ENCODE measurements at places on chromosomes 12 and 14.
A peak's percentile ranks its signal among the peaks of the same experiment; 100 is the strongest.

GRCh38 chr14:52078721-52079120 is 9.9 kb upstream of the NID2 start:
- DNase-seq = no peak
- peak overlapping the region; percentile 47 for H3K27ac ChIP-seq
- peaks cover 46% of the 10 kb centered on the region for H3K4me1 ChIP-seq
- H3K27me3 ChIP-seq = no peaks in the 10 kb centered on the region

- DNase-seq = no peak
- H3K4me3 ChIP-seq = peak overlapping the region; percentile 71
- H3K27ac ChIP-seq = peak overlapping the region; percentile 94
- H3K36me3 ChIP-seq = no peaks in the 10 kb centered on the region
Observed at GRCh38 chr12:13198241-13198640, 1.7 kb downstream of the EMP1 start.

DNA sequence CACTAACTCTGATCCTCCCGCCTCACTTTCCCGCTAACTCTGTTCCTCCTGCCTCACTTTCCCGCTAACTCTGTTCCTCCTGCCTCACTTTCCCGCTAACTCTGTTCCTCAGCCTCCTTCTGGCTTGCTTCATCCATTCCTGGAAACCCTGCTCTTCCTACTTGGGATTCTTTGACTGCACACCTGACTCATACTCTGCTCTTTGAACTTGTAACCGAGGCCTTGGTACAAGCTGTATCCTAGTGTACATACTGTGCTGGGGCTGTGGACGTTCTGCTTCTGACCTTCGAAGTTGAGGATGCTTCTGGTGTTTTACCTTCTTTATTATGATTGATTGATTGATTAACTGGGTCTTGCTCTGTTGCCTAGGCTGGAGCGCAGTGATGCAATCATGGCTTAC is 63.2 kb upstream of the RD3L start:
- DNase-seq = no peak
- H3K36me3 ChIP-seq = no peaks in the 10 kb centered on the region
- H3K27me3 ChIP-seq = no peaks in the 10 kb centered on the region
- no peak overlapping the region for H3K27ac ChIP-seq

DNA sequence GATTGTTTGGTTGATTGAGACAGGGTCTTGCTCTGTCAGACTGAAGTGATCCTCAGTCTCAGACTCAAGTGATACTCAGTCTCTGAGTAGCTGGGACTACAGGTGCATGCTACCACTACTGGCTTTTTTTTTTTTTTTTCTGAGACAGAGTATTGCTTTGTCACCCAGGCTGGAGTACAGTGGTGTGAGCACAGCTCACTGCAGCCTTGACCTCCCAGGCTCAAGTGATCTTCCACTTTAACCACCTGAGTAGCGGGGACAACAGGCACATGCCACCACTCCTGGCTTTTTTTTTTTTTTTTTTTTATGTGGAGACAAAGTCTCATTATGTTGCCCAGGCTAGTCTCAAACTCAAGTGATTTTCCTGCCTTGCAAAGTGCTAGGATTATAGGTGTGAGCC is 31.8 kb downstream of the CPSF2 start:
- no peaks in the 10 kb centered on the region for H3K27me3 ChIP-seq
- H3K27ac ChIP-seq = no peak overlapping the region
- H3K4me3 ChIP-seq = no peak overlapping the region
- peaks cover 82% of the 10 kb centered on the region for H3K36me3 ChIP-seq
- no peaks in the 10 kb centered on the region for H3K4me1 ChIP-seq
- DNase-seq = no peak

DNA sequence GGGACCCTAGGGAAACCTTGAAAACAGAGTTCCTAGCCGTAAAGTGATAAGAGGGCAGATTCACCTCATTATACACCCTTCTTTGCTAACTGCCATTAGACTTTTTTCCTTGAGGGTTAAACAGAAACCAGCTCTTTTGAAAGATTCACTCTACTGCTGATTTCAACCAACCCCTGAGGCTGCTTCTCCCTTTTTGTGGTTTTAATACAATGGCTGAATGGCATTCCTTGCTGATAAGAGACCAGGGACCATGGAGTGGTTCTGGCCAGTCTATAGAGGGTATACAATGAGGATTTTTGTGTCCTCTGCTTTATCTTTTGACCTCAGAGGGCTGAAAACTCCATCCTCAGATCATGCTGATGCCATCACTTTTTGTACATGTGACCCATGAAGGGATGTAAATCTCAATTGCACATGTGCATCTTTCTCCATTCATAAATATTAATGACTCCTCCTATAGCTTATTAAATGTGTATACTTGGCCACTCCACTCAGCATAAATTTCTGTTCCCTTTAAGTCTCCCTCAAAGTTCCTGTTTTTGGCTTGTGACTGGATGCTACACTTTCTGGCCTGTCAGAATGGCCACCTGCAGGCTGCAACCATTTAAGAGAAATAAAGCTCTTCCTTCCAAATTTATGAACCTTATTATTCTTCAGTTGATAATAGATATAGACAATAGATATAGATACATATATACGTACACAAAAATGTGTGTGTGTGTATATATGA is 233.8 kb upstream of the SEL1L start:
- DNase-seq = no peak
- no peak overlapping the region for H3K27ac ChIP-seq
- no peaks in the 10 kb centered on the region for H3K36me3 ChIP-seq
- no peak overlapping the region for H3K4me3 ChIP-seq

- H3K27ac ChIP-seq = no peak overlapping the region
- no peak for DNase-seq
- H3K27me3 ChIP-seq = no peaks in the 10 kb centered on the region
- H3K4me3 ChIP-seq = no peak overlapping the region
- H3K4me1 ChIP-seq = peaks cover 50% of the 10 kb centered on the region
Observed at GRCh38 chr14:34237081-34237480, 225.0 kb downstream of the SPTSSA start.

- peaks cover 9% of the 10 kb centered on the region for H3K36me3 ChIP-seq
- no peak overlapping the region for H3K27ac ChIP-seq
- peak overlapping the region; percentile 66 for H3K4me3 ChIP-seq
- H3K27me3 ChIP-seq = peaks cover 88% of the 10 kb centered on the region
Observed at GRCh38 chr12:57621497-57622292, 10.5 kb downstream of the ARHGEF25 start.

DNA sequence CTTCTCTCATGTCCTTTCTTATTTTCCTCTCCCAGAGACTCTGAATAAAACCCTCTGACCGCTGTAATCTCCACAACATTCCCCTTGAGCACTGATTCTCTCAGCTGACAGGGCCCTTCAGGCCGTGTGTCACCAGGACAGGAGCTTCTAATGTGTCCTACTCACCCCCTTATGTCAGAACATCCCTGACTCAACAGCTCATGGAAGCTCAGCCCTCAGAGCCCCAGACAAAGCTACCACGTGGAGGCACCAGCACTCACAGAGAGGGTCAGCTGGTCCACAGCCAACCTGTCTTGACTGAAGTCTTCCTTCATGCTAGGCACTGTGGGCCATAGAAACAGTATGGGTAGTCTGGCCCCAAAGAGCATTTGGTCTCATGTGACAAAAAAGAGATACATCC is 49.8 kb downstream of the SMUG1 start:
- H3K4me3 ChIP-seq = no peak overlapping the region
- H3K27me3 ChIP-seq = peaks cover 97% of the 10 kb centered on the region
- H3K4me1 ChIP-seq = peaks cover 13% of the 10 kb centered on the region
- H3K36me3 ChIP-seq = no peaks in the 10 kb centered on the region
- no peak overlapping the region for H3K27ac ChIP-seq
- no peak for DNase-seq

- no peaks in the 10 kb centered on the region for H3K4me1 ChIP-seq
- H3K4me3 ChIP-seq = no peak overlapping the region
- no peaks in the 10 kb centered on the region for H3K36me3 ChIP-seq
- no peak overlapping the region for H3K27ac ChIP-seq
Observed at GRCh38 chr12:88207921-88208620, 66.0 kb downstream of the TMTC3 start.

DNA sequence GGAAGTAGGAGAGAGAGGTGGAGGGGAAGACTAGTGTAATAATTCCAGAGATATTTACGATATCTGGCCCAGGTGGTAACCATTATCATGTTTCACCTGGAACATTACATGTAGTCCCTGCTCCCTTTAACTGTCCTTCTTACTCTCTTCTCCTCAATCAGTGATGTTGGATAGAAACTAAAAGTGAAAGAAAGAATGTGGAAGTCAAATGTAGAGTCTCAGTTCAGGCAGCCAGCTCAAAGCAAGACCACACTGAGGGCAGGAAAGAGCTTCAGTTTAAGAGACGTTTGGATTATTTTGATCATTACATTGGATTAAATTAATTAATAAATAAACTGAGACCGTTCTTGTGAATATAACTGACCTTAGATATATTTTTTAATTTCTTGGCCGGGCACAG is 594.4 kb downstream of the FLRT2 start:
- no peaks in the 10 kb centered on the region for H3K4me1 ChIP-seq
- no peak overlapping the region for H3K4me3 ChIP-seq
- no peaks in the 10 kb centered on the region for H3K27me3 ChIP-seq
- H3K36me3 ChIP-seq = no peaks in the 10 kb centered on the region
- DNase-seq = no peak

GRCh38 chr12:51793201-51793600 is 55.3 kb downstream of the FIGNL2 start:
- no peak overlapping the region for H3K4me3 ChIP-seq
- no peaks in the 10 kb centered on the region for H3K27me3 ChIP-seq
- H3K4me1 ChIP-seq = no peaks in the 10 kb centered on the region
- H3K36me3 ChIP-seq = no peaks in the 10 kb centered on the region

DNA sequence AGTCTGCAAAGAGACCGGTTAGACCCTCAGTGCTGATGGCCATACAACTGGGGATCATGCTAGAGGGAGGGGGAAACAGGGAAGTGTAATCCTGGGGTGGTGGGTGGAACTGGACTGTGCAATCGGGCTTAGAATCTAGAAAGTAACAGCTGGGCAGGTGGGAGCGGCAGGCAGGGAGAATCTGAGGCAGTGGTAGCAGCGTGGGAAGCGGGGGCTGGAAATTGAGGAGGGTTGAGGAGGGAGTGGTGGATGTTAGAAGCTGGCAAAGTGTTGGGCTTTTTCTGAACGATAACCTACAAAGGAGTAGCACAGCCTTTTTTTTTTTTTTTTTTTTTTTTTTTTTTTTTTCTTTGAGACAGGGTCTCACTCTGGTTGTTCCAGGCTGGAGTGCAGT is 3.1 kb upstream of the IGFBP6 start:
- no peaks in the 10 kb centered on the region for H3K36me3 ChIP-seq
- H3K4me1 ChIP-seq = peaks cover 39% of the 10 kb centered on the region

DNA sequence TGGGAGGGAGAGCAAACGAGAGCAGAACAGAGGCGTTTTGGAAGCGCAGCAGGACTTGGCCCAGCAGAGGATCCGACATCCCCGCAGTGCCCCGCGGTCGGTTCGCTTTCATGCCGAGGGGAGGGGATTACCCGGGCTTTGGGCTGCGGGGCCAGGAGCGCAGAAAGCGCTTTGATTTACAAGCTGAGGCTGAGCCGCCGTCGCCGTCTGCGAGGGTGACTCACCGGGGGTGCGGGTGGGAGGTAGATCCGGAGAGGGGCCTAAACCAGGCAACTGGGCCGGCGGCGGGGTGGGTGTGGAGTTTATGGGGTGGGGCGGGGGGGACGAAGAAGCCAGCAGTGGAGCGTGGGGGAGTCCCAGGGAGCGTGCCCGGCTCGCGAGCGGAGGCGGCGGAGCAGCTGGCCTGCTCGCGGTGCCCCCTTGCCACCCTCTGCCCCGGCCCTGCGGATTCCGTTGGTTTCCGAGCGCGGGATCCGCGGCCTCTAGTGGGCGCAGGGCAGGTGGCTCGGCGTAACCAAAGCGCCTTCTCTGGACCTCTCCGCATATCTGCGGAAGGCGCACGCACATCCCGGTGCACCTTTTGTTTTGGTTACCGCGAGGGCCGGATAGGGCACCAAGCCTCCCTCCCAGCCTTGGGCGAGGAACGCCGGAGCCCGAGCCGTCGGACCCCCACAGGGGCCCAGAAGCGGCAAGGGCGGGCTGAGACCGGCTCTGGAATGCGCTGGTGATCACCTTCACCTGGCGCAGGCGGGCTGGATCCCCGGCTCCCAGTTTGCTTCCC is 2.6 kb downstream of the SIX4 start:
- peaks cover 29% of the 10 kb centered on the region for H3K4me1 ChIP-seq
- no peak for DNase-seq
- H3K27me3 ChIP-seq = peaks cover 65% of the 10 kb centered on the region
- peak overlapping the region; percentile 86 for H3K4me3 ChIP-seq

- no peaks in the 10 kb centered on the region for H3K27me3 ChIP-seq
- H3K27ac ChIP-seq = peak overlapping the region; percentile 97
- H3K4me1 ChIP-seq = peaks cover 42% of the 10 kb centered on the region
- peak overlapping the region; percentile 76 for H3K4me3 ChIP-seq
- peaks cover 1% of the 10 kb centered on the region for H3K36me3 ChIP-seq
- DNase-seq = no peak
Observed at GRCh38 chr12:12726555-12727093, 9.5 kb downstream of the CDKN1B start.

DNA sequence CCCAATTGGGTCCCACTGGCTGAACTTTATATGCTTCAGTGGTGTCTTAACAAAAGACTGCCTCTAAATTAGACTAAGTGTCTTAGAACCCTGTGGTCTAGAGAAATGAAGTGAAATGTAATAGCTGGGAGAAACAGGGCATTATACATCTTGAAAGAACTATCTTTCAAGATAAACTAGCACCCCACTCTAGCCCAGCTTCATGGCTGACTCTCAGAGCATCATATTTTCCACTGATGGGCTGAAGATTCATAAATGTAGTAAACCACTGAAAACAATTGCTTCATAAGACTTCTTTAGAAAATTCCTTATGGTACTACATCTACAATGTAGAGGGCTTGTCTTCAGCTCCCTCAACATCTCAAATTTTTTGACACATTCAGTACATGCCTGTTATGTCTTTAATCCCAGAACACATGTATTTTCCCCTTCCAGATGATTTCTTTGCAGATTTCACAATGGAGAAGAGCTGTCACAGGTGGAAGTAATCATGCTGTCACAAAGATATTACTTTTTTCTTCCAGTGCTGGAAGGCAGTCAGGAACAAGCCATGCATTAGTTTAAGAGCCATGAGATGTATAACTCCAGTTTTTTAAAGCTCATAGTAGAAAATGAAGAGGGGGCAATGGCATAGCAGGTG is 48.5 kb downstream of the IFNG-AS1 start:
- no peaks in the 10 kb centered on the region for H3K4me1 ChIP-seq
- H3K4me3 ChIP-seq = no peak overlapping the region
- no peaks in the 10 kb centered on the region for H3K27me3 ChIP-seq
- no peaks in the 10 kb centered on the region for H3K36me3 ChIP-seq
- no peak for DNase-seq

DNA sequence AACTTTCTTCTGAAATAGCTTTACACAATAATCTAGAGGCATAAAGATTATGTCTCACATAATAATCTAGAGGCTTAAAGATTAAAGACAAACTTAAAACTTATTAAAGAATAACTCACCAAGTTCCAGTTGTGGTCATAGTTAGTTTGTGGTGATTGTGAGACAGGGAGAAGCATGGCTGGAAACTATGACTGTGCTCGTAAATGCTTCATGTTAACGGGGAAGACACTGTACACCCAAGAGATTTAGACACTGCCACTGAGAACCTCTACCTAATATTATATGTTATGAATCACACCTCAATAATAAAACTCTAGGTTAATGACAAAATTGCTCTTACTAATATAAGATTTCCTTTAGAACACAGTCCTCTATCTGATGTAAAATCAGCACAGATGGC is 541.6 kb downstream of the TMEM121 start:
- H3K27me3 ChIP-seq = peaks cover 81% of the 10 kb centered on the region
- H3K36me3 ChIP-seq = no peaks in the 10 kb centered on the region
- H3K27ac ChIP-seq = no peak overlapping the region
- no peak for DNase-seq
- H3K4me1 ChIP-seq = no peaks in the 10 kb centered on the region
- H3K4me3 ChIP-seq = no peak overlapping the region

- no peaks in the 10 kb centered on the region for H3K27me3 ChIP-seq
- DNase-seq = no peak
- peaks cover 20% of the 10 kb centered on the region for H3K4me1 ChIP-seq
- no peak overlapping the region for H3K4me3 ChIP-seq
- no peak overlapping the region for H3K27ac ChIP-seq
Observed at GRCh38 chr12:12392413-12392812, 35.5 kb downstream of the BORCS5 start.
